GM23338 (cell line): ENCODE measurements at places on chromosomes 12 and 14.

GRCh38 chr12:55899082-55899481 lies 28.6 kb downstream of the PYM1 start:
- DNase-seq: no peak

DNA sequence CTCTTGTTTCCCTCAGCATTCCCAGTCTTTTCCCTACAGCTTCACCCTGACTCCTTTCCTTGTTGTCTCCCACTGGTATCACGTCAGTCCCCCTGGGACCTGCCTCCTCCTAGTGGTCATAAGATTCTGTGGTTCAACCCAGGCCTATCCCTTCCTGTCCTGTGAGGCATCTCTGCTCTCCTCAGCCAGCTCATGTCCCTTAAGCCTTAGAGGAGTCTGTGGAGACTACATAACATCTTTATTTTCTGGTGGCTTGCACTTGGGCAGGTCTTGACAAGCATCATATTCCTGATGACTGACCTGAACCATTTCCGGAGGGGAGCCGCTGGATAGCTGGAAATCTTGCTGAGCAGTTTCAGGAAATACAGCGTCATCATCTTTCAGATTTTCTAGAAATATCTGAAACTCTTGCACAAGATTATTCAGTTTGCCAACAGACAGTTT lies 688 bp downstream of the C12orf71 start:
- DNase-seq: peak; percentile 71

GRCh38 chr12:103829092-103829491 lies 11.9 kb downstream of the NT5DC3 start:
- DNase-seq: no peak

DNA sequence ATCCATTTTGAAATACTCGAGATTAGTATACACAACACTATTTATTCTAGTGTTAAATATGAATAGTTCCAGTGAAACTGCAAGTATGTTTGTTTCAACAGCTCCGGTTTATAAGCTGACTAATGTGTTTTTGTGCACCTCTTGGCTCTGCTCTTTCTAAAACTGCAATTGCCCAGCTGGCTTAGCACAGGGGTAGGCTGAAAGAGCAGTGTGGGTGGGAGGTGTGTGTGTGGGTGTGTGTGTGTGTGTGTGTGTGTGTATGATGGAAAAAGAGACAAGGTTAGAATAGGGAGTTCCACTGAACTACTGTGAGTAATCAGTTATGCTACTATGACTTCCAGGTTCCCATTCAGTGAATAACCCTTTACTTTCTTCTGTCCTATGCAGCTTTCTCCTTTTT lies 37.8 kb upstream of the DDHD1 start:
- DNase-seq: no peak

GRCh38 chr12:53219292-53219955 lies 12.4 kb upstream of the ITGB7 start:
- no peak for DNase-seq

DNA sequence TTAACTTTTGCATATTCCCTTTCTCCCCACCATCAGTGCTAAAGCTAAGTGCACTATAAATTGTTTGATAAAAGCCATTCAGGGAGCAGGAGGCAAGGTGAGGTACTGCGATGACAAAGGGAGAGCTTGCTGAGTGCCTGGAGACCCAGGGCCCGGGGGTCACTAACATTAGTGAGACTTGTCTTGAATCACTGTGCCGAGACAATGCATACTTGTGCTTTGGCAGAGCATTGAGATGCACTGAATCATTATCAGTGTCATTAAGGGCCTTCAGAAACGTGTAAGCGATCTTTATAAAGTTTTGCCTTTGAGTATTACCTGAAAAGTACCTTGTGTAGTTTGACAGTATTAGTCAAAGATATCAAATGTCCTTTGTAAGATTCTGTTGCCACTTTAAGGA lies 447.5 kb downstream of the PCNX1 start:
- DNase-seq: peak; percentile 59

DNA sequence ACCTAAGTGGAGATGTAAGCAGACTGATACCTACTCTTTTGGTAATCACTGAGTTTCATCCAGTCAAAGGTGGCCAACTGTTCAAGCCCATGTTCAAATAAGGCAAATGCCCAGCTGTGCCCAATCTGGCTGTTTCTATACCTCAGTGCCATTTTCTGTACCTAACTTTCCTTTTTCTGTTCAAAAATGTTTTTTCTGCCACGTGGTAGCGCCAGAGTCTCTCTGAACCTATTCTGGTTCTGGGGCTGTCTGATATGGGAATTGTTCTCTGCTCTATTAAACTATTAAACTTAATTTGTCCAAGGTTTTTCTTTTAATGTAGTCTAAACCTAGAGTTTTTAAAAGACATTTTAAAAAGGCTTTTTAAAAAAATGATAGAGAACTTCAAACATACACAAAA lies 391.2 kb downstream of the NOVA1 start:
- no peak for DNase-seq

DNA sequence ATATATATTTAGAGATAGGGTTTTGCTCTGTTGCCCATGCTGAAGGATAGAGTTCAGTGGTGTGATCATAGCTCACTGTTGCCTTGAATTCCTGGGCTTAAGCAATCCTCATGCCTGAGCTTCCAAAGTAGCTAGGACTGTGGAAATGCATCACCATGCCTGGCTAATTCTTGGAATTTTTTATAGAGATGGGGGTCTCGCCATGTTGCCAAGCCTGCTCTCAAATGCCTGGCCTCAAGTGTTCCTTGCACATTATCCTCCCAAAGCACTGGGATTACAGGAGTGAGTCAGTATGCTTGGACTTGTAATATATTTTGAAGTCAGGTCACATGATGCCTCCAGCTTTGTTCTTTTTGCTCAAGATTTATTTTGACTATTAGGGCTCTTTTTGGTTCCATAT lies 178.0 kb downstream of the RPAP3 start:
- no peak for DNase-seq

GRCh38 chr14:75806352-75806832 lies 145.3 kb downstream of the TTLL5 start:
- no peak for DNase-seq

DNA sequence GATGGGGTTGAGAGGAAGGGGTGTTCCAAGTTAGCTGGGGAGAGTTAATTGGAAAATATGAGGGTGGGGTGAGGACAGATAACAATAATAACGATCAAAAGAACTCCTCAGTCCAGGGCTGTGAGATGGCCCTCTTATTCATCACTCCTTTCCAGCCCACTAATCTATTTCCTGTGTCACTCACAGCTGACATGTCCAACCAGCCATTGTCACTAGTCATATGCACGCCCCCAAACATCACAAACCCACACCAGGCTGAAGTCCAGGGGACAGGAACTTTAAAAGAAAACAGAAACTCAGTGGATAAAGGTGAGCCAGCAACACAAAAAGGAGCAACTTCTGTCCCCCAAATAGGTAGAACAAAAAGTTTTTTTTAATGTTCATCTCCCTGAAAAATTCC lies 911 bp downstream of the CALCOCO1 start:
- no peak for DNase-seq

GRCh38 chr12:3000548-3001275 lies 41.5 kb downstream of the TEAD4 start:
- DNase-seq: peak; percentile 59

DNA sequence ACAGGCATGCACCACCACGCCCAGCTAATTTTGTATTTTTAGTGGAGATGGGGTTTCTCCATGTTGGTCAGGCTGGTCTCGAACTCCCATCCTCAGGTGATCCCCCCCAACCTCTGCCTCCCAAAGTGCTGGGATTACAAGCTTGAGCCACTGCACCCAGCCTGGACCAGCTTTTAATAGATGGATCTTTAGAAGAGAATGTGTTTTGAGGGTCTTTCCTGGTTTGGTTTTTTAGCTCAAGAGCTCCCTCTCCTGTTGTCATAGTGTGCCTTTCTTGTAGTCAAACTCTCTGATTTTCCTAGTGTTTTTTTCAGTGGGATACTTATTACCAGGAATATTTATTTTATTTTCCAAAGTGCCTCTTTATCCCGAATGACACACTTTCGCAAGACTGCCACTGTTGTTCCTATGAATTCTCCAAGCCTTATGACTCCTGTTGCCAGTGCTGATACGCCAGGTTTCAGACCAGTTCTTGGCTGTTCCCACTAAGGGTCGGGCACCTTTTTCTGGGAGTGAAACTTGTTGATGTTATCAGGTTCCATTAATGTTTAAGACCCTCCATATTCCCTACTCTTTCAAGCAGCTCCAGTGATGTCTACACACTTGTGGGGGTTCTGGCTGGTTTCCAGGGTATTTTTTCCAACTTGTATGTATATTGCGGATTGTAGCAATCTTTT lies 31.5 kb upstream of the LIMA1 start:
- peak; percentile 80 for DNase-seq

DNA sequence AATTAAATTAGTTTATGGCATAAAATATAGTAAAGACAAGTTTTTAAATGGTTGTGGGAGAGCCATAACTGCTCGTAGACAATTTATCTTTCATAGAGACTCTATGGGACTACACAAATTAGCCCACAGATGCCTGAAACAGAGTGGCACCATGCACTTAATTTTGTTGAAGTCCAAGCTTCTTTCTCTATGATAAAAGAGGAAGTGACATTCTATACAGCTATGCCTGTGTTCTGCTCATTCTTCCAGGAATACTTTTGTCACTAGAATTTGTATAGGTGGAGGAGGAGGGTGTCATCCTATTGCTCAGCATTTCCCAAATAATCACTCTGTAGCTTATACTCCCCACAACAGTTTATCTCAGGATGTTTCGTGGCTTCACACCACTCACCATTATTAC lies 43.7 kb upstream of the KICS2 start:
- DNase-seq: no peak

DNA sequence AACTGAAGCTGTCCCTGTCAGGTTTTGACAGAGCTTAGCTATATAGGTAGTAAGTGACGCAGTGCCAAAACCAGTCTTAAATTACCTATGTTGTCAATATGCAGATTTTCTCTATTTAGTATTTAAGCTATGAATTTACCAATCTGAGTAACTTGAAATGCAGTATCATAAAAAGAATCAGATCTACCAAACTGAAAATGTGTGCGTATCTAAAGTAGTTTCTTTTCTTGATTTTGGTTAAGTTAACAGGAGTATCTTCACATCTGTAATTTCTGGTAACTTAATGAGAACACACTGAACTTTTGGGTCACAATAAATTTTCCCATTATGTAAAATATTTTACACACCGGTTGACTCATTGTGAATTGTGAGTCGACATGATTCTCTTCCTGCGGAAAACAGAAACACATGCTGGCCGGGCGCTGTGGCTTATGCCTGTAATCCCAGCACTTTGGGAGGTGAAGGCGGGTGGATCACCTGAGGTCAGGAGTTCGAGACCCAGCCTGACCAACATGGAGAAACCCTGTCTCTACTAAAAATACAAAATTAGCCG lies 45.1 kb downstream of the TRAF3 start:
- DNase-seq: no peak

DNA sequence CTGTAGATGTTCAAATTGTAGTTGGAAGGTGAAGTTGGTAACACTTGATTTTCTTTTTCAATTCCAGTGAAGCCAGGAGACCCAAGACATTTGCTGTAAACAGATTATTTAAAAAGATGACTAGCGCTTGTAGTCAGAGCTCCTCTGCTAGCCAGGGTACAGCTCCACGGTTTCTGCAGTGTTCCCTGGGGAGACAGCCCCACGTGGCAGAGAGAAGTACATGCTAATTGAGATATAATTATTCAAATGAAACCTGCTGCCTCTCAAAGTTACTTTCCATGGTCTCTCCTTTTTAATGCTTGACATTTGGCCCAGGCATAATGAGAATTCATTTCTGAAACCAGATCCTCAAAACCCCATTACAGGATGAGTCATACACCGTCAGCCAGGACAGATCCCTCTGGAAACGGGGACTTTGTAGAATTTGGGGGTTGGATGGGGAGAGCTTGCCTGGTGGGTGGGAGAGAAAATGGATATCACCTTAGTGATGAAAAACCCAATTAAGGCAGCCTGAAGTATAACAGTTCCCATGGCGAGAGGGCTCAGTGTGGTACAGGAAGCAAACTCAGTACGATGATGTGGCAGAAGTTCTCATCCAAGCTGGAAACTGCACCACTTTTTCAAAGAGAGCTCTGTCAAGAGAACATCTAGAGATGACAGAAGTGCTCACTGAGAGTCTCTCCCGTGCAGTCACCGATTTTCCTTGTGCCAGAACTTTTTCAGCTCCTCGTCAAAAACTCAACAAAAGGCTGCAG lies 637.7 kb upstream of the TMEM132C start:
- DNase-seq: no peak

GRCh38 chr12:28191051-28192048 lies 1.1 kb downstream of the CCDC91 start:
- peak; percentile 23 for DNase-seq
